NT2/D1 (cell line): ENCODE measurements at places on chromosomes 2 and 18.

- DNase-seq: no peak
Observed at GRCh38 chr18:44474067-44474411, 206.6 kb upstream of the SETBP1 start.

GRCh38 chr18:8938817-8939216 is 163.7 kb upstream of the NDUFV2 start:
- DNase-seq: no peak

GRCh38 chr2:190791347-190791975 is 89.2 kb upstream of the GLS start:
- no peak for DNase-seq

- DNase-seq: no peak
Observed at GRCh38 chr18:68219872-68220271, 495.0 kb downstream of the TMX3 start.

DNA sequence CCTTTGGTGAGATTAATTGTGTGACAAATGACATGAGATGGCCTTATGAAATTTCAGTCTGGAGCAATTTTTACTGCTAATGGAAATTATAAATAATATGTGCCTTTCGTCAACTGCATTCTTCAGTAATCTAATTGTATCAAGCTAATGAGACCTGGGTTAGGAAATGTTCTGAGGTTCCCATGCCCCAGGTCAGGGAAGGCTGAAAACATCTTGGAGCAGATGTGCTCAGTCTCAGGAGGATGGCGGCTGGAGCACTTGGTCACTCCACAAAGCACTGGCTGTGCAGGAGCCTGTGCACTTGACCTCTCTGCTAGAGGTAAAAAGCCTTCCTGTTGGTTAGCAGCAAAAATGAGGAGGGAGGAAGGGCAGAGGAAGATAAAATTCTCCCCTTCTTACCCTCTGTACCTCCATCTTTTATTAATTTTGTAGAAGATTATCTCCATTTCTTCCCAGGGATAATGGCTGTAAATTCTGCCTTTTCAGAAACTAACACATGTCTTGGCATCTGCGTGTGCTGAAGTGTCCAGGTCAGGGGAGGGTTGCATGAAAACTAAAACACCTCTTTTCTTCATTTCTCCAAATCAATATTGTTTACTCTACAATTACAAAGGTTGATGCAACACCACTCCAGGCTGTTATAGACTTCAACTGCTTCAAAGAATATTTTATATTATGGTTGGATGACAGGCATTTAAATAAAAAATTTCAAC is 1606.4 kb upstream of the ACVR2A start:
- no peak for DNase-seq

DNA sequence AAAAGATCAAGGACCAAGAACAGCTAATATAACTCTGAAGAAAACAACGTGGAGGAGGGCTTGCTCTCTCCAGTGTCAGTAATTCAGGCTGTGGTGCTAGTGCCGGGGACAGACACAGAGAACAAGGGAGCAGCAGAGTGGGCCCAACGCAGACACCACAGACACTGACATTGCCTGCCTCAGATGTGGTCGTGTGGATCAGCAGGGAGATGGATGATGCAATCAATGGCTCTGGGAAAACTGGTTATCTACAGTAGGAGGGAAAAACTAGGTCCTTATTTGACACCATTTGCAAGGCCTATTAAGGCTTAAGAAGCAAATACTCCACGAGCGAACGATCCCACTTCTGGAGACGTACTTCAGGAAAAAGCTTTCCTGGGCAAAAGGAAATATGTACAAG is 36.1 kb downstream of the HDLBP start:
- no peak for DNase-seq

DNA sequence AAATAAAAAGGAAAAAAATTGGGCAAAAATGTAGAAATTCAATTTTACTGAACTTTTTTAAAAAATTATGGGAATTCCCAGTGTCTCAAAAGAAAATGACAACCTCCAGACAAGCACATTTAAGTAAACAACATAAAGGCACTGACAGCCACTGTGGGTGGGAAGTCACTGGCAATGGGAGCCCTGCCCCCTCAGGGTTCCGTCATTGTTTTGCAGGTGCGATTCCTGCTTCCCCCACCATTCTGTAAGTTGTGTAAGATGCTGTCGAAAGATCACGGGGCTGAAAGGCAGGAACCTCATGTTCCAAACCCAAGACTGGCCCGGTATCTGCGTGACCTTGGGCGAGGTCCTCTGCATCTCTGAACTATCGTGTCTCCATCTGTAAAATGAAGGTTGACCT is 15.8 kb upstream of the ASPRV1 start:
- DNase-seq: no peak

- DNase-seq: no peak
Observed at GRCh38 chr2:239247401-239248245, 153.2 kb downstream of the HDAC4 start.

GRCh38 chr2:233060501-233060979 is 398 bp downstream of the INPP5D start:
- no peak for DNase-seq

DNA sequence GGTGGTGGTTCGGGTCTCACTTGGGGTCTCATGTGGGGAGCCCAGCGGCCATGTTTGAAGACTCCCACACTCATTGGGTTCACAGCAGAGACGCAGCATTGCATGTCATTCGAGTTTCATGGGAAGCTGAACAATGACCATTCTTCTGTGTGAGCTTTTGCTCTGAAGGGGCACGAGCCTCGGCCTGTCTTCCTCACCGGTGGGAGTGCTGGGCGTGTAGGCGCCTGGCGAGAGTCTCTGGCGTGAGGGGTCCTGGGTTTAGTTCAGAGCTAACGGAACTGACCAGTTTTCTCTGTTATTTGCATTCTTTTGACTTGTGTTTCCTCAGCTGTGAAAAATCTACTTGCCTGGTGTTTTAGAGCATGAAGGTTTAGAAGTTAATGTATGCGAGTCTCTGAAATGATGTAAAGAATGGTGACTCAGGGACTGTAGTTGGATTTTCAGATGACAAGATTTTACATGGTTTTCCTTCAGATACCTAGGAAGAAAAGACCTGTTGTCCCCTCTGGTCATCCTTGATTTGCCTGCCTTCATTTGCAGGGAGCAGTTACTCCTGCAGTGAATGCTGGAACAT is 98.1 kb downstream of the ARMC9 start:
- no peak for DNase-seq

GRCh38 chr2:178909507-178909906 is 102.3 kb upstream of the TTN start:
- no peak for DNase-seq

DNA sequence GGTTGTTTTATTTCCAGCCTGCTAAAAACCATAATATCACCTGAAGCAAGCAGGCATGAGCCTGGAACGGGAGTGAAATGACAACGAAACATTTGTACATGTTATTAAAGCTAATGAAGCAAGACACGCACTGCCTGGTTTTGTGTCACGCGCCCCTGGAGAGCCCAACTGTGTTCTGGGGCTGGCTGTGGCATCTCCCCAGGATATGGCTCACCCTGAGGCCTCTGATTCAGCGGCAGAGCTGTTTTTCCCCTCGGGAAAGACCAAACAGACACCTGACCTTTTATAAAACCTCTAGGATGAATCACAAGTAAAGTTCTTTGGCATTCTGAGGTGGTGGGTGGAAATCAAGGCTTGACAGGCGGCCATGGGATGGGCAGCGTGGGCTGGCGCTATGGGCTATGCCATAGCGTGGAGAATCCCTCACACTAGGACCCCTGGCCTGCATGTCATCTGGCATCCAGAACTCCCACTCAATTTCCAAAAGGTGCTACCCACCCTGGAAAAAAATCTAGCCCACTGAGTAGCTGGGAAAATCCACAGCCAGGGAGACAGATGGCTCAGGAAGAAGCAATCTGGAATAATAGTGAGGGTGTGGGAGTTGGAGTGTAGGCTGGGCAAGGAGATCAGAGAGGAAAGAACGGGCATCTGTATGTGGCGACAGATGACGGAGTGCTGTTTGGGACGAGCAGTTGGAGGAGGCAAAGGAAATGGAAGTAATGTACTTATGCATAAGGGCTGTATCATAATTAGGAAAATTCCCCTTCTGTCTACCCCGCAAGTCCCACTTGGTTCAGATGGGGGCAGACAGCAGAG is 262.0 kb downstream of the AFF3 start:
- no peak for DNase-seq

DNA sequence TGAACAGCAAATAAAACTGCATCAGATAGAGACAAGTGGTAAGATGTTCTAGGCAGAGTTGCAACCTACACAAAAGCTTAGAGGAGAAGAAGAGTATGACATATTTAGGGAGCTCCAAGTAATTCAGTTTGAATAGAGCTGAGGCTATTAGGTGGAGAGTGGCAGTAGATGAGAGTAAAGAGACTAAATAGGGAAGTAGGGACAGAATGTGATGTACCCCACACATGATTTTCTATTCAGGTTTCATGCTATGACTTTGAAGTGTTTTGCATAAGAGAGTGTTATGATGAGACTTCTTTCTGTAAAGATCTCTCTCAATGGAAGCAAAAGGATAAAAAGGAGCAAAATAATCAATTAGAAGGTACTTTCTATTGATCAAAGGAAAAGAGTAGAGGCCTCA is 206.8 kb upstream of the ERBB4 start:
- DNase-seq: no peak

GRCh38 chr2:88220718-88221117 is 50.6 kb downstream of the THNSL2 start:
- DNase-seq: no peak

- no peak for DNase-seq
Observed at GRCh38 chr2:230960026-230960425, 35.0 kb upstream of the GPR55 start.

DNA sequence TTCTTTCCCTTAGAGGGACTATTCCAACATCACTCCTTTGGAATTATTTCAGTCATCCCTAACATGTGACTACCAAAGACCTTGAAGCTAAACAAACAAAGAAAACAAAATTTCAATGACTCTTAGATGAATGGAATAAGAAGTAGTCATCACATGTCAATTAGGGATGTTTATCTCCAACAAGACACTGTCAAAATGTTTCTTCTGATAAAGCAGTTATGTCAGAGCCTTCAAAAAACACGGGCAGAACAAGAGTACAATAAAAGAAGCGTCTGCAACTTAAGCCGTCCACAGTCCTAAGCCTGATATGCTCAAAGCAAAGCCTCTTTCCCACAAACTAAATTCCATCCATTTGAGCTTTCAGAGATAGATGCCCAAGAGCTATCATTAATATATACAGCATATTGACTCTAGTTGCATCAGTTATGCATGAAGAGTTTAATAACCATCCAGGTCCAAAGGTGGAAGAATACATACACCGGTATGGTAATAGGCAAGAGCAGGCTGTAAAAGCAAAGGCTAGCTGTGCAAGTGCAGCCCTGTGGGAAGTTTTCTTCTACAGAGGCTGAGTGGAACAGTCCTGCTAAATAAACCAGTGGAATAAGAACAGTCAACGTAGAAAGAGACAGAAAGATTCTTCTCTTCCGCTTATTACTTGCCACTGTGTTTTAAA is 98.1 kb downstream of the ICA1L start:
- no peak for DNase-seq

DNA sequence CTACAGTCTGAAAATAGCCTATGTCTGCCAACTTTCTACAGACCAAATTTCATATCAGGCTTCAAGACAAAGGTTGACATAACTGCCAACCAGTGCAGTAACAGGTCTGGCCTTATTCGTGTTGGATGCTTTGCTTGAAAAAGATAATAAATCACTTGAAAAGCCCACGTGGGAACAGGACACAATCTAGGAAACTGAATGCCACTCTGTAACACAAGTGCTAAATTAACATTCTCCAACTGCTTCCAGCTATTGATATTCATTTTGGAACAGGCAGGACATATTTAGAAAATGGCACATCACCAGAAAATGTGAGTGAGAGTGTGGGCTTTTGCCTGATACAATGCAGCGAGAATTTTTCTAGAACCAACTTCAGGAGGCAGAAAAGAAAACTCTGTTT is 165.9 kb upstream of the CCDC150 start:
- DNase-seq: no peak

DNA sequence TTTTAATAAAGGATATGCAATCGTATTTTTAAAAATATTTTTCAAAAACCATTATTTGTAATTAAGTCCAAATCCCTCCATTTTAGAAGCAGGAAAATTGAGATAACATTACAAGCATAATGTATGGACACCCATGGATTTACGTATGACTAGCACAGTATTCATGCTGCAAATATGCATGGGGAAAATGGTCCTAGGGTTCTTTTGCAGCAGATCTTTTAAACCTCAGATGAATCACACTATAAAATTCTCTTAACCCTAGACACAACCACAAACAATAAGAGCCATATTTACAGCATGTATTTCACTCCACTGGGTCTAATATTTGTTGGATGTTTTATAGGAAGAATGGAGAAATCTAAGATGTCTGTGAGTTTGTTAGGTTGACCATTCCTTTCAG is 453.4 kb downstream of the TGIF1 start:
- no peak for DNase-seq

- no peak for DNase-seq
Observed at GRCh38 chr2:110995911-110996310, 124.8 kb upstream of the BCL2L11 start.

- no peak for DNase-seq
Observed at GRCh38 chr18:77016936-77017335, 115.6 kb downstream of the MBP start.

DNA sequence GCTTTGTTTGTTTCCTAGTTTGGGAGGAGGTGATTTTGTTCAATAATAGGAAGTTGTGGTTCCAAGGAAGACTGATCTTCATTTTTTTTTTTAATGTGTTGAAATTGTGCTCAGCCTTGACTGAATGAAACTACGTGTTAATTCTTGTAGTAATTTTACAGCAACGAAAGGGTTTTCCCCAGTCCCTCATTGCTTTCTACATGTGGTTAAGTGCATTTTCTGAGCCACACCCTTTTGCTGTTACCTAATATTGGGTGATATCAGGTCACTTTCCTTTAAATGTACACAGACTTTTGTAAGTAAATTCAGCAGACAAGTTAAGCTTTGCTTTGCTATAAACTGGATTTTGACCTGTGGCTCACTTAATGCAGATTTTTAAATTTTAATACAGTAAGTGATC is 73.6 kb downstream of the OTX1 start:
- DNase-seq: no peak

GRCh38 chr2:203681978-203682377 is 24.5 kb upstream of the CD28 start:
- DNase-seq: no peak

DNA sequence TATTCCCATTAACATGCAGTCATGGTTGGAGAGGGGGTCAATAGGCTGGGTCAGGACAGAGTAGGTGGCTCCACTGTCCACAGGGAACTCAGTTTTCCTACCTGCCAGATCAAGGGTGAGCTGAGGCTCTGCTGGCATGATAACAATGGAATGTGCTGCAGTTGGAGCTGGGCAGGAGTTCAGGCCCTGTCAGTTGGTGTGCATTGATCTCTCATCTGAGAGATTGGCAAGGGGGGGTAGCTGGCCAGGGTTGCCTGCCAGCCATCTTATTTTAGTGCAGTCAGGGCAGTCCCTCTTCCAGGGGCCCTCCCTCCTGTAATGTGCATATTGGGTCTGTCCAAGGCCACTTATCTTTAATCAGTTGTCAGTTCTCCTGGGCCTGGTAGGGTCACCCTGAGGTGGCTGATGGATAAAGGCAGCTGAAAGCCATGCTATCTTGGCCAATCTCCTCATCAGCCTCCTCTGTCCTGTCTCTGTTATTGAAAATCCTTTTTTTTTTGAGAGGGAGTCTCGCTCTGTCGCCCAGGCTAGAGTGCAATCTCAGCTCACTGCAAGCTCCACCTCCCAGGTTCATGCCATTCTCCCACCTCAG is 38.1 kb upstream of the CCBE1 start:
- no peak for DNase-seq
